Substantia nigra (tissue), 51 donors: ENCODE measurements at places on chromosomes 7 and 10.

- no peak for DNase-seq
These were observed 19.4 kb downstream of the RBAK start for GRCh38 chr7:5065107-5065407.

GRCh38 chr10:77732213-77733003, 94.8 kb upstream of the KCNMA1 start:
- DNase-seq, result no peak

- peak; percentile 81 for DNase-seq
These were observed 3.0 kb downstream of the ZCCHC24 start for GRCh38 chr10:79442171-79443040.

DNA sequence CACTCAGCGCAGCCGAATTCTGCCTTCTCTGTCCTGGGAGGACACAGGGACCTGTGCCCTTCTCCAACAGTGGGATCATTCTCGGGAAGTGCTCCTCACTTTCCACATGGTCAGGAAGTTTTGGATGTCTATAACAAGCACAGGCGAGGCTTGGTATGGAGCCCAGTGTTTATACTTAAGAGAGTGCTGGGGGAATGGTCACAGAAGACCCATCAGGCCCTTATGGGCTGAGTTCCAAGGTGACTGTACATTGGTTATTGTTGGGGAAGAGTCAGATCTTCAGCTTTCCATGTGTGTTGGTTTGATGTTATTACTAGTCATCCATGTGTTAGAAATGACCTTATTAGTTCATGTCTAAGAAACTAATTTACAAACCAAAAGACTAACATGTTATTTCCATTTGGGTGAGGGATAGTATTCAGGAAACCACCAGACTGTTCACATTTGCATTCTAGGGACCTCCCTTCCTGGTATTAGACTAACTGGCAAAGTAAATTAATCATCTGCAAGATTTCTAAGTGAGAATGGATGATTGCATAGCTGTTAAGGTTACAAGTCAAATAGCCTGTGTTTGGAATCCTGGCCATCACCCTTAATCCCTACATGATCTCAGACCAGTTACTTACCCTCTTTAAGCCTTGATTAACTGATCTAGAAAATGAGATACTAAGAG, 834.2 kb downstream of the LRMDA start:
- no peak for DNase-seq

DNA sequence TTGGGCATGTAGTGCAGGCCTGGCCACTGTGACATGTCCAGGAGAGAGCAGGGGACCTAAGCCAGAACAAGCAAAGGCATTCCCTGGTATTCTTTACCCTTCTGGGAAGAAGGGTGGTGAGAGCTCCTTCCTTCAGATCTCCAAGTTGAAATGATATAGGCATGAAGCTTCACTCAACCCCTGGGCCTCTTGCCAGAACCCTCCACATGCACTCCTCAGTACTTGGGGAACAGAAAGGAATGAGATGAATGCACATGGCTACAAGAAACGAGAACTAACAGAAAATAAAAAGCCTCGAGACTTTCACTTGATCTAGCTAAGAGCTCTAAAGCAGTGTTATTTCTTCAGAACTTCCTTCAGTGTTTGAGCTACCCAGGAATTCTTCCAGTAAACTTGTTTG, 262.2 kb downstream of the ETV1 start:
- no peak for DNase-seq

DNA sequence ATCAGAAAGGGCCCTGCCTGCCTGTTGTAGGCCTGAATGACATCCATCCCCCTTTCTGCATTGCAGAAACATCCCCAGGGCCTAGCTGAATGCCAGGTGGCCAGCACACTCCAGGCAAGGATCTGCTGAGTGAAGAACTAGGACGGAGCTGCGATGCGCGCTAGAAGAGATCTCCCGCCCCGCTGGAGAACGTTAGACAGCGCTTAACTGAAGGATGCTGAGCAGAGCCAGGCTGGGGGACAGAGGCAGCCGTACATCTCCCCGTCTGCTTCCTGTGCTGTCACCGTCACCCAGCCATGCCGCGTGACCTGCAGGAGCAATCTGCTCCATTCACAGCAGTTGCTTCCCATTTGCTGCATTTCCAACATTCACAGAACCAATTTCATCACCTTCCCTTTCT, 73.3 kb downstream of the FAM53B start:
- no peak for DNase-seq

- no peak for DNase-seq
These were observed 389.2 kb downstream of the MAGI2 start for GRCh38 chr7:79064187-79064823.

- DNase-seq, result no peak
These were observed 71.5 kb downstream of the GPR85 start for GRCh38 chr7:113015034-113015645.

- no peak for DNase-seq
These were observed 82.1 kb downstream of the NRP1 start for GRCh38 chr10:33252324-33252723.

DNA sequence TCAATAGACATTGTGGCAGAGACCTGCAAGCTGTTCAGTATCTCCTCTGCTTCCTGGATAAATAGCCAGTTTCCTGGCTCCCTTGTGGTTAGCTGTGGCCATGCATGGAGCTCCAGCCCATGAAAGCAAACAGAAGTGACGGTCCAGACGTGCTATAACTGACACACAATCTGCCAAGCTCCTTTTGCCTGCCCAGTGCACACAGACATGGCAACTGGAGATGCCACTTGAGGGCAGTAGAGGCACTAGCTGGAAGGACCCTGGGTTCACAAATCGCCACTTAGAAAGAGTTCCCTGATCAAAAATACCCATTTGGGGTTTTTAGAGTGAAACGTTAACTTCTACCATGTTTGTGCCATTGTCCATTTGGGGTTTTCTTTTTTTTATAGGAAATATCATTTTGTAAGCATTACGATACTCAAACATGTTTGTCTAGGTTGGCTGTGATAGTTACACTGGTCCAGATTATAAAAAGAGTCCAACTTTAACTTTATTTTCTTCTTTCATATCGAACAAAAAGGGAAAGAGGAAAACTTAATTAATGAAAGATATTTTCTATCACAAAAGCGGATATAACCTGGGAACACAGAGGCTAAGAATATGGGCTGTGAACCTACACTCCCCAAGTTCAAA, 31.3 kb downstream of the KIN start:
- peak; percentile 2 for DNase-seq

DNA sequence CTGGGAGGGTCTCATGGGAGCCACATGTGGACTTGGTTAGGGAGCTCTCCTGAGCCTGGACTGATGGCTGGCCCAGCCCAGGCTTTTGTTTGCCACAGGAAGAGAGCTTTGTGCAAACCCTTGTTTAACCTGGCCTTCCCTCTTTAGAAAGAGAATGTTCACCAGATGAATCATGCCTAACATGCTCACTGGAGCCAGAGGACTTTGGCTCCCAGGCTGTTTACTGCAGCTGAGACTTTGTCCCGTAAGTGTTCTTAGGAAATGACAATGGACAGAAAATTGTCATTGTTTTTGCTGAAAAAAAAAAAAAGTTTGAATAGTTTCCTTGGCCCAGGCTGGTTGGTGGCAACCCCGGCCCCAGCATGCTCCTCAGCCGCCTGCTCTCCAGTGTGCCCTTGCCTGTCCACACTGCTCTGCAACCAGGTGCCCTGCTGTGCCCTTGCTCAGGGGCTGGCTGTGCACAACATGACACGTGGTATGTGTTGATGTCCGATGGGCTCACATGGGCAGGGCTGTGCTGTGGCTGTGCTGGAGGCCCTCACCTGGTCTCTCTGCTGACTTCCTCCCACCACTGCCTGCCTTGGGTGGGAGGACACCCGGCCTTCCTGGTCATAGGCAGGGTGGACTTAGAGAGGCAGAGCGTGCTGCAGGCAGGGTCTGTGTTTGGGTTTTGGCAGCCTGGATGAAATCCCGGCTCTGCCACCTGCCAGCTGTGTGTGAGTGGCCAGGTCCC, 215.3 kb upstream of the ZNF32 start:
- DNase-seq, result no peak

- DNase-seq, result no peak
These were observed 100.4 kb downstream of the RGS10 start for GRCh38 chr10:119441921-119442757.

GRCh38 chr10:104109908-104110662, 11.9 kb upstream of the SFR1 start:
- no peak for DNase-seq
